ENCODE measurements at places on chromosomes 6 and 20. TPM values are rescaled to one million over a fixed set of nuclear protein-coding genes. Genes with fewer than 3 reads are reported as not detected.

The AIG1 gene
- 52.1 TPM for polyA plus RNA-seq

DNA sequence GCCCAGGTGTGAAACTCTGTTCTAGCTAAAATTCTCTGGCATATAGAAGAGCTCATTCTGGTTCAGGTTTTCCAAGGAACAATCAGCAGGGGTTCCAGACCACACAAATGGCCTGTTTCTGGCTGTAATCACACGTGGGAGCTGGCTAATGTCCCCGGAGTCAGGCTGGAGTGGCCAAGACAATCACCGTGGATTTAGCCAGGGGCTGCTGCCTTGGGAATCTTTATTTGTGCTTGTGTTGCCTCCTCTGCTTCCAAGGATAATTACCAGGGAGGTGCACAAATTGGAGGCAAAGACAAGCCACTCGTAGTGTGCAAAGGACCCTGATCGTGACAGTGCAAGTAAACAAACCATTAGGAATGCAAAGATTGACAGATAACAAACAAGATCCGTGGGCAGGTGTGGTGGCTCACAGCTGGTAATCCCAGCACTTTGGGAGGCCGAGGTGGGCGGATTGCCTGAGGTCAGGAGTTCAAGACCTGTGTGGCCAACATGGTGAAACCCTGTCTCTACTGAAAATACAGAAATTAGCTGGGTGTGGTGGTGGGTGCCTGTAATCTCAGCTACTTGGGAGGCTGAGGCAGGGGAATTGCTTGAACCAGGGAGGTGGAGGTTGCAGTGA lies 77.3 kb downstream of the KCNB1 start:
- no peak for DNase-seq

The SLC22A16 gene
- not detected for polyA plus RNA-seq

- no peak for DNase-seq
Measured at GRCh38 chr20:22569353-22569752, 15.0 kb downstream of the FOXA2 start.

All from SK-N-SH (cell line).